Muscle of back (tissue), 13 donors: ENCODE measurements at places on chromosomes 7 and 10. TPM values are rescaled to one million over a fixed set of nuclear protein-coding genes. Genes with fewer than 3 reads are reported as not detected.

GRCh38 chr7:16431646-16432424 is 10.5 kb upstream of the CRPPA start:
- no peak for DNase-seq

- peak; percentile 97 for DNase-seq
Measured at GRCh38 chr10:80104066-80104926, 25.8 kb downstream of the TMEM254 start.

Gene GTF2IRD1
- 45.9 TPM for polyA plus RNA-seq

Gene SVOPL
- polyA plus RNA-seq: not detected

GRCh38 chr7:147197006-147197405 is 1080.4 kb downstream of the CNTNAP2 start:
- DNase-seq: no peak

Gene GNAT3
- not detected for polyA plus RNA-seq

- DNase-seq: no peak
Measured at GRCh38 chr7:20217193-20217948, at the start of gene MACC1. Gene MACC1, minus strand, starts transcription at chr7:20217384. Its CDS starts 55,522 bp downstream, at chr7:20161862.

DNA sequence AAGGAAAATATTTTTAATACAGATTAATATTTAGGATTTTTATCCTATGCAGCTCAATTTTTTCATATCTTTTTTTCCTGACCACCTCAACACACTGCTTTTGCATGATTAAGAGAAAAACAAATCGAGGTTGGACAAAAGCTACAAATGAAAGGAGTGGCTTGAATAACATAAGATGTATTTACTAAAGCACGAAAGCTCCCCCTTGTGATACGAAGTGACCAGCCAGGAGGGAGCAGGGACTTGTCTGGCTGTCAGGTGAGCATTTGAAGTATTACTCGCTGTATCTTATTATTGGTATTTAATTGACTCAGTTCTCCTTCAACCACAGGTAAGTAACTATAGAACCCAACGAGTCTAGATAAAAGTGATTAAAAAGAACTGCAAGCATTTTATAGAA is 265.2 kb upstream of the PHF14 start:
- no peak for DNase-seq

Gene YWHAG
- 168 TPM for polyA plus RNA-seq

DNA sequence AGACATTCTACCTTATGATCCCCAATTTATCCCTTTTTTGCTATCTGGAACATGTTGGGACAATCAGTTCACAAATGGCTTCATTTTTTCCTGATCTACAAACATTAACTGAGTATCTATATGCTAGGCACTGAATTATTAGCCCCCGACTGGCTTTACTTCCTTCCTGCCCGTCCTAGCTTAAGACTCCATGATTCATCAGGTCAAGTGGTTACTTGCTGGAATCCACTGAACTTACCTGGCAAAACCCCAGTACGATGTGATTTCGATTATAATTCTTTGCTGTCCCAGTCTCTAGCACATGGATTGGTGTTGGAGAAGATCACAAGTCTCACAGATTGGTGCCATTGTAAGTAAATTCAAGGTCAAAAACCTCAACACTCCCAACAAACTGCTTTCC is 77.1 kb downstream of the ORC5 start:
- no peak for DNase-seq

DNA sequence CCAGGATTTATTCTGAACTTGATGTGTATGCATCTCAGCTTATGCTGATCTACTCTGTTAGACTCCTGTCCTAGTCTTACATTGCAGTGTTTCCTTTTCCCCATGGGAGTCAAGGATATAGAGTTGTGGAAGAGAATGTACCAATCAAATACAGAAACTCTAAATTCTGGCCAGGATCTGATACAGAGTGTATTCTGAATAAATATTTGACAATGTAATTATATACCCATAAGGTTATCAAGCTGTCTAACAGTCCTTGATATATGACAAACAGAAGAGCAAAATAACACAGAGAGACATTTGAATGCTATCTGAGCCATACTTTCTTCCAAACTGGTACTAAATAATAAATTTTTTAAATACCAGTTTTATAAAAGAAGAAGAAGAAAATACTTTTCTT is 116.8 kb downstream of the ETV1 start:
- DNase-seq: no peak

Gene ASB10
- polyA plus RNA-seq: 2.9 TPM

- no peak for DNase-seq
Measured at GRCh38 chr10:83915801-83916200, 223.5 kb upstream of the GHITM start.

DNA sequence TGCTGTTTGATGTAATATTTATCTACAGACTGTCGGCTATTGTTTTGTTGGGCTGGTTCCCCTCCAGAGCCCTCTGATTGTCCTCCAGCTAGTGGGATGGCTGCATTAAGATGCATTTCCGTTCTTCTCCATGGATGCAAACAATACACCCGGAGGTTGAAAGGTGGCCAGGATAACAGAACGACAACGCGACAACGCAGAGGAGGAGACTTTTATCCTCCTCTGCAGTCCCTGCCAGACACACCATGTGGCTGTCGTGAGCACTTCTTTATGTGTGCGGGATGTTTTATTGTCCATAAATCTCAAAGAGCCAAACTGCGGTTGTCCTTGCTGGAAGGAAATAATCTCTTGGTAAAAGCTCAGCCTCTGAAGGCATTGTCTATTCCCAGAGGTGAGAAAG is 39.1 kb upstream of the TCERG1L start:
- no peak for DNase-seq

- no peak for DNase-seq
Measured at GRCh38 chr7:106417273-106417902, 132.6 kb upstream of the NAMPT start.
